ENCODE measurements at places on chromosomes 2 and 18.
A peak's percentile ranks its signal among the peaks of the same experiment; 100 is the strongest.

DNA sequence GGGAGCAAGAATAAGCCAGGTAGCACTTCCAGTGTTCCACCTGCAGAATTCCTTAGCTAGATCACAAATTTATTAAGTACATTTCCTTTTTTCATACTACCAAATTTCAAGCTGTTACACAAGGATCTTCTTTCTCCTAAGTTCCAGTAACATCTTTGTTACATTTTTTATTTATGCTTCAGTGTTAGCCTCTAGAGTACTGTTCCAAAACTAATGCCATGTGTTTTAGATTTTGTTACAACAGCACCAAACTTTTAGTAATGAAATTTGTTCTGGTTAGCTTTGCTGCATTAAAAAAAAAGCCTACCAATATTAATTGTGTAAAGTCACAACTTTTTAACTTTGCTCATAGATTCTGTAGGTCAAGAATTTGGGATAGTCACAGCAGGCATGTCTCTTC is 161.1 kb downstream of the CAMKMT start:
- no peak for DNase-seq

GRCh38 chr2:14601156-14601770 is 31.3 kb upstream of the LRATD1 start:
- no peak for DNase-seq

- DNase-seq: no peak
These were observed 187.9 kb downstream of the BCL11A start for GRCh38 chr2:60365556-60365955.

DNA sequence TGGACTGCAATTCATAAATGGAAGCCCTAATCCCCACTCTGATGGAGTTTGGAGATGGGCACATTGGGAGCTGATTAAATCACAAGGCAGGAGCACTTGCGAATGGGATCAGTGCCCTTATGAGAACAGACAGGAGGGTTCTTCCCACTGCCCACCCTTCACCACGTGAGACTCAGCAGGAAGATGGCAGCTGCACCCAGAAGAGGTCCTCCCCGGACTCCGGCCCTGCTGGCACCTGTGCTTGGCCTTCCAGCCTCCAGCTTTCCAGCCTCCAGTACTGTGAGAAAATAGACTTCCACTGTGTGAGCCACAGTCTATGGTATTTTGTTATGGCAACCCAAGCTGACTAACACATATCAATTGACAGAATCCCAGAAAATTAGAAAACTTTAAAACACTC is 267.6 kb upstream of the SALL3 start:
- no peak for DNase-seq

GRCh38 chr2:48693645-48694044 is 61.9 kb downstream of the LHCGR start:
- no peak for DNase-seq

- DNase-seq: no peak
These were observed 55.2 kb downstream of the KIF5C start for GRCh38 chr2:148930046-148930775.

- no peak for DNase-seq
These were observed 618 bp downstream of the POLR2D start for GRCh38 chr2:127857265-127857808.

- DNase-seq: no peak
These were observed 43.9 kb upstream of the FHL2 start for GRCh38 chr2:105442721-105443120.

- no peak for DNase-seq
These were observed 54.4 kb downstream of the STK39 start for GRCh38 chr2:168192839-168193616.

DNA sequence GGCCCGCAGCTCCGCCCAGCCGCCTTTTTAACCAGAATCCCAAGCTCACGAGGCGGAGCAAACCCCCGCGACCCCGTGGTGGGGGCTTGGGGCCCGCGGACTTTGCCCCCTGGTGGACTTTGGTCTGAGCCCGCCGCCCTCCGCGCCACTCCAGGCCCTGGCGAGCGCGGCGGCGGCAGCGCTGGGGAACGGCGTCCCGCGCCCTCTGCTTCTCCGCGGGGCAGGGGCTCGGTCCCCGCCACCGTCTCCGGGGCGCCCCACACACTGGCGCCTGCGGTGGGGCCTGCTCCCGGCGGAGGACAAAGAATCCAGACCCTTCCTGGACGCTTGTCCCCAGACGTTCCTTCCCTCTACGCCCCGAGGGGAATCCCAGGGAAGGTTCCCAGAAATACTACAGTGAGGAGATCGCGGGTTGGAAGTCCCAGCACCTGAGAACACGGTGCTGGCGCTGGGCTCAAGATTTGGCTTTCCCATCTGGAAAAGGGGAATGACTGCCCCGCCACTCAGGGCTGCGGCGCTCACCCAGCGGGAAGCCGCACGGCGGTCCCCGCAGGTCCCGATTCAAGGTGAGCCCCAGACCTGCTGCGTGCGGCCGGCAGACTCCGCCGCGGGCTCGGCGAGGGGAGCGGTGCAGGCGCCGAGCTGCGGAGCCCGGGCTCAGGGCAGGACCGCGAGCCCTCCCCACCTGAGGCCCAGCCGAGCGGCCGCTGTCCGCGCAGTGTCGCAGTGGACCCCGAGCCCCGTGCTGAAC is at the start of gene HAAO:
TSS of gene HAAO (minus strand) at position 1 of the 751 bp plus-strand sequence. CDS start 47 bp downstream, outside the sequence.
- DNase-seq: no peak

- no peak for DNase-seq
These were observed 20.8 kb downstream of the ATF2 start for GRCh38 chr2:175147186-175147585.

GRCh38 chr2:99571533-99571932 is 81.7 kb upstream of the REV1 start:
- peak; percentile 55 for DNase-seq

DNA sequence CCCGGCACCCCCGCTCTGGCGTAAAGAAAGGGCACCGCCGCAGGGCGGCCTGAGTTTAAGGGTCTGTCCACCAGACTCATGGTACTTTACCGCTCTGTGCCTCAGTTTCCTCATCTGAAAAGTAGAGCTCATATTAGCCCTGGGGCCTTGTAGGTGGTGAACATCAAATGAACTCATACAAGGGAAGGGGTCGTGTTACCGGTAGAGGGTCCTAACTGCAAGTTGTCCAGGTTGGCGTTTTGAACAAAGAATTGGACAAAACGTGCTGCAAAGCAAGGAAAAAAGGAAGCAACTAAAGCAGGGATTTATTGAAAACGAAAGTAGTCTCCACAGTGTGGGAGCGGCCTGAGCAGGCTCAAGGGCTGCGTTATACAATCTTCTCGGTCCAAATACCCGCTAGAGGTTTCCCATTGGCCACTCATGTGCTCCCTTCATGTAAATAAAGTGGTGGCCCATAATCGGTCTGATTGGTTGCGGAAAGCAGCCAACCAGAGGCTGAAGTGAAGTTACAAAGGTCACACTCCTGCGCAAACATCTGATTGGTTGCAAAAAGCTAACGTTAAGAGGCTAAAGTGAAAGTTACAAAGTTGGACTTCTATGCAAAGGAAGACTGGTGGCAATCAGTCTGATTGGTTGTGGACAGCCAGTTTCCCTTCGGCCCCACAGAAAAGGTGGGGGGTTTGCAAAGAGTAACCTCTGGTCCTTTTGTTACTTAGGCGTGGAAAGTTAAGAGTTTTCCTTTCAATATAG is 80.7 kb upstream of the LDLRAD4 start:
- no peak for DNase-seq

- peak; percentile 97 for DNase-seq
These were observed 571.5 kb downstream of the SLC4A3 start for GRCh38 chr2:220198896-220199295.

- DNase-seq: no peak
These were observed 113.4 kb downstream of the COPS8 start for GRCh38 chr2:237199082-237199481.

DNA sequence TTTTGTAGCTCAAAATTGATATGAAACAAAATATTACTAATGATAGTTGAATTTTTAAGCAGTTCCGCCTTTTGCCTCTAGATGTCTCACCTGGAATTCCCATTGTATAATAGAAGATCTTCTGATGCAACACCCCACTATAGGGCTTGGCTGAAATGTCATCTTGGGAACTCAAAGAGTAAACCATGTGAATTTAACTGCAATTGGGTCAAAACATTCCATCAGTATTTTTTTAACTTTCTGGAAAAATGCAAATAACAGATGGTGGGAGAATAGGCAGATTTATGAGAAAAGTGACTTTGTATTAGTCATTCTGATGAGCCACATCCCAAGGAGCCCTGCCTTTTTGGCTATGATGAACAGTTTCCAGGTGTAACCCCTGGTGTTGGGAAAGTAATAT is 489.9 kb downstream of the NYAP2 start:
- peak; percentile 11 for DNase-seq

DNA sequence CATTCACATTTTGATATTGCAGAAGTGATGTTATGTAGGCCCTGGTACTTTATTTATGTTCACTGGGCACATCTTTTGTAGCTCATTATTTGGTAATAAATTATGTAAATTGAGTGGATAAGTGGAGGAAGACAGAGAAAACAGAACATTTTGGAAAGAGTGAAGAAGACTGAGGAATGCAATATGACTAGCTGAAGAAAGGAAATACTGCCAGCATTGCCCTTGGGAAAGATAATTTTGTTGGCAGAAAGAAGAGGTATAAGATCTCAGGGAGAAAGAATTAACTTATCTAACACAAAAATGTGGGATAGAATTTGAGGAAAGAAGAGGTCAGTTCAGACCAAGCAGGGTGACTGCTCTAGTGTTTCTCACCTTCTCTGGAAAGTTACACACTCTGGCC is 118.8 kb downstream of the TTC27 start:
- no peak for DNase-seq

DNA sequence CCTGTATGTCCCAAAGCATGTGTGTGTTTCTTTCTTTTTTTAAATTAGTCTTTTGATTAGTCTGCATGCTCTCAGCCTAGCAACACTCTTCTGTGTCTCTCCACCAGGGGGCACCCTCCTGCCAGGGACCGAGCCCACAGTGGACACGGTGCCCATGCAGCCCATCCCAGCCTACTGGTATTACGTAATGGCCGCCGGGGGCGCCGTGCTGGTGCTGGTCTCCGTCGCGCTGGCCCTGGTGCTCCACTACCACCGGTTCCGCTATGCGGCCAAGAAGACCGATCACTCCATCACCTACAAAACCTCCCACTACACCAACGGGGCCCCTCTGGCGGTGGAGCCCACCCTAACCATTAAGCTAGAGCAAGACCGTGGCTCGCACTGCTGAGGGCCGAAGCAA is 93.8 kb downstream of the NRP2 start:
- DNase-seq: no peak

DNA sequence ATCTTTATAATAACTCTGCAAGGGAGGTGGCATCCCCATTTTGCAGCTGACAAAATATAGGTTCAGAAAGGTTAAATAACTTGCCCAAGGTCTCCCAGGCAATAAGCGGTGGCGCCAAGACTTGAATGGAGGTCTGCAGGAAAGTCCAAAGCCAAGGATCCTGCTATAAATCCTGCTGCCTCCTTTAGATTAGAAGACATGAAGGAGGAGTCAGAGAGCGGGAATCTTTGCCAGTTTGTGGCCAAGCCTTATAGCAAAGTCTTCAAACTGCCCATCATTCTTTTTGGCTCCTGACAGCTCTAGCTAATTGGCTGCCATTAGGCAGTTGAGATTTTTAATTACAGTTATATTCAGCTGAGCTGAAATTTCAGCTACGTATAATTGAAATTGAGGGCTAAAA is 114.3 kb downstream of the C1D start:
- DNase-seq: no peak

DNA sequence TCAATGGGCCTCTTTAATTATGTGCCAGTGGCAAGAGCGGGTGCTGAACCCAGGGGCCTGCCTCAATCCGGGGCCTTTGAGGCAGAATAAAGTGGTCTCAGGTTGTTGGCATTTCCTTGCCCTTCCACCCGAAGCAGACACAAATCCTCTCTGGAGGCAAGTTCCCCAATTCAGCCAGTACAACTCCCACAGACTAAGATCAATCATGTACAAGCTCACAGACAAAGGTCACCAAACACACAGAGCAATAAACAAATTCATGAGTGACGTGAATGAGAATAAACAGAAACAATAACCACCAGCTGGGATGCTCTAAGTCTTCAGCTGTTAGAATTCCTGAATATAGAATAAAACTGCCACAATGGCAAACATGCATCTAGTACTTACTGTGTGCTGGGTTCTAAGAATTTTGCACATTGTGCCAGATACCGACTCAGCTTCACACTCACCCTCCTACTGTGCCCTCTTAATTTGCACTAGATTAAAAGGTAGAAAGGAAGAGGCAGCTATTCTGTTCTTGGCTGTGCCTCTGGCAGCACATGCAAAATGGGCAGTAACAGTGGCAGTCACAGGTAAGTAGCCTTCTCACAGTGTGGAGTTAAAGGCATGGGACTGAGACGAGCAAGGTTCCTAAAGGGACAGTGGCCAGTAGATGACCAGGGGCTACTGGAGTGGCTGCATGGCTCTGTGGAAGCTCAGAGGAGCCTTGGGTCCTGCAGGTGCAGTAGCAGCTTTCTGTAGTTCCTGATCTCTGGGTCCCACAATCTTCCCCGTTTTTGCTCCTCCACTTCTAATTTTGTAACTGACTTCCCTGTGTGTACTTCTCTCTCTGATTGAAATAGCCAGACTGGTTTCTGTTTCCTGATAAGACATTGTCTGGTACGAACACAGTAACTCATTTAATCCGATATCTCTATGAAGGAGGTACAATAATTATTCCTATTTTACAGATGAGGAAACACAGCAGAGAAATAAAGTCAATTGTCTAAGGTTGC is 34.6 kb upstream of the IL1B start:
- DNase-seq: no peak

DNA sequence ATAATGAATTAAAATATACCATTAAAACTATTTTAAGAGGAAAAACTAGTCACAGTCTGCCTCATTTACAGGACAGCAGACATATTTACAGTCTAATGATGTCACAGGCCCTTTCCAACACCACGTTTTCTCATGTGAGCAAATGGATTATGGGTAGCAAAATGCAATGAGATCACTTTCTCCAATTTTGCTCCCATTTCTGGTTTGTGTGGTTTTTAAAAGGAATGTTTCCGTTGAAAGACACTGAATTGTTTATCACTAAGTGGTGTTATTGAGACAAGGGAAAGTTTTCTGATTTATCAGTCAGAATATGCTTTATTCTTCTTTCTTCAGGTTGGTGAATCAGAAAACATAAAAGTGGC is 11.4 kb upstream of the NR4A2 start:
- DNase-seq: no peak

DNA sequence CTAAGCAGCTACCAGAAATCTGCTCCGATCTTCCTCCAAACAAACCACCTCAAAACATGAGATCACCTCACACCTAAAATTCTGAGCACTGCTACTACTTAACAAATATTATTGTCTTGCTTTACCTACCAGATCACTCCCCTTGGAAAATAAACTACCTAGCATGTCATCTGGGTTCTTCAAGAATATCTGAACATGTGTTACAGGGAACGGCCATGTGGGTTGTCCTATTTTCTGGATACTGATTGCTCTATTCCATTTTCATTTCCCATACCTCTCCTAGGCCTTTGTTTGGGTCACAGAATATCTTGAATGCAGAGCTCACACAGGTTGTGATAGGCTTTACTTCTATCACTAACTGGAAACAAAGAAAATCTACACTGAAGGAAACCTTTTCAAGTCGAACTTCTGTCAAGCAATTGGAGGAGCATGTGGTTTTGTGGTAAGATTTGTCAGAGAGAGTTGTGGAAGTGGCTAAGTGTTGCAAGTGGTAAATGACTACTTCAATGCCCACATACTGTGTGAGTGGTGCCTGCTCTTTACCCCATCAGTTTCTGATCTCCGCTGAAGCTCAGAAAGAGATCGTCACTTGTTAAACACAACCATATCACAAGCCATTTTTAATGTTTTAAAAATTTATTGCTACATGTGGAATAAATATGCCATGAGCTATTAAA is 739.1 kb upstream of the ZEB2 start:
- DNase-seq: no peak

GRCh38 chr2:65022189-65022588 is 33.0 kb downstream of the SLC1A4 start:
- no peak for DNase-seq

- no peak for DNase-seq
These were observed 1011.3 kb upstream of the CELF4 start for GRCh38 chr18:38576916-38577315.

All from LNCaP clone FGC (cell line).